Stimulated activated CD8-positive, alpha-beta memory T cell treated with anti-CD3 and anti-CD28 coated beads, Interleukin-4, amount 100 ng/mL, for 1 hour (primary cell): ENCODE measurements at places on chromosomes 16 and 17.

- DNase-seq: no peak
Observed at GRCh38 chr16:48444574-48444973, 59.4 kb upstream of the SIAH1 start.

DNA sequence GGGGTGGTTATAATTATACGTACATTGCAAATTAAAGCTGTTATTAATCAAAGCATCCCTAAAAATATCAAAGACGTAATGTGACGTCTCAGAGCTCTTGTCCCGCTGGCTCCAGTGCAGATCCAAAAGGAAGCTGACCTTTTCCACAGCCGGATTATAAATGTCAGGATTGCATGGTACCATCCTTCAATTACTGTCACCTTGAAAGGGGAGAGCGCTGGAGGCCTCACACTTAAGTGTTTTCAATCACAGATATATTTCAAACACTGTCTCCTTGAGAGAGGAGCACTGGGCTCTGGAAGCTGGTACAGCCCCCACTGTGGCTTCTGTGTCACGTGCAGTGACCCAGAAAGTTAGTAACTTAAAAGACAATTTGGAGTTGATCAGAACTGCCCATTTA, 94.2 kb downstream of the AIPL1 start:
- no peak for DNase-seq

GRCh38 chr16:13067648-13068047, 166.2 kb downstream of the SHISA9 start:
- no peak for DNase-seq

- DNase-seq: no peak
Observed at GRCh38 chr16:2866431-2866830, 8.5 kb upstream of the PRSS22 start.

DNA sequence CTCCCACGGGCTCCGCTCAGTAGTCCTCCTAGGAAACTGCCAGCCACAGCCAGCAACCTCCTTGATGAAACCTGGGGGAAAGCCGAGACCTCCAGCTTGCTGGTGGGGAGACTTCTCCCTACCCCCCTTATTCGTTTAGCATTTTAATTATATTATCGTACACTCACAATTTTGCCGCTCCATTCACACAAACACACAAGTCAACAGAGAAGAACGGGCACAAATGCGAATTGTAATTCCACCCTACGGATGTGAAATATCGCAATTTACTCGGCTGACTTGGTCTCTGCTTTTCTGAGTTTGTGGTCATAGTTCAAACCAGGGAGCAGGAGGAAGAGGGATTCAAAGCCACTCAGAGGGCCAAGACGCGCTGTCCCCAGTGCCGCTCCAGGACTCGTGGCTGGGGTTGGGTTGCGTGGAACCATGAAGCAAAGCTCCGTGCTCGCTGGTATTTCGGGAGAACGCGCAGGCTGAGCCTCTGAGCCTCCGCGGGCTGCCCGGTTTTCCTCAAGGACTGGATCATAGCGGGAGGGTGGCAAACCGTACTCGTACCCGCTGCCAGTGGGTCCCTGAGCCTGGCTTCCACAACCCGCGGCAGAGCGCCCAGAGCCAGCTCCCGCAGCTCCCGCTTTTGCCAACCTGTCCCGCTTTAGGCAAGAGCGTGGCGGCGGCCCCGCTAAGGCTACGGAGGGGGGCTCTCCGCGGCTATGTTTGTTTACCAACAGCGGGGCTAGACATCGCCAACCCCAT, 2.0 kb downstream of the LHX1 start:
- DNase-seq: no peak

DNA sequence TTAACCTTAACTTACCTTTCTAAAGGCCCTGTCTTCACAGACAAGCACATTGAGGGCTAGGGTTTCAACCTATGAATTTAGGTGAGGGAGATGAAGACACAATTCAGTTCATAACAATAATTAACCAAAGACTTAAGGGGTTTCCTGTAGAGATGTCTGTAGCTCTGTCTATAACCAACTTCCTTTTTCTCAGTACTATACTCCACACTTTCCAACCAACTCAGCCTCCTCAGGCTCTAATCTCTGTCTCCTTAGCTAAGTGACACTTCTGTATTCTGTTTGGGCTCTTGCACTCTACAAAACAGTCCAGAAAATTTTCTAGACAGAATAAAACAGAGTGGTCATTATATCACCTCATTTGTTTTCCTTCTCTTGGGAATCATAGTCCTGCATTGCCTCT, 25.8 kb downstream of the CAPNS2 start:
- DNase-seq: no peak

GRCh38 chr16:25052151-25052511, 37.0 kb upstream of the ARHGAP17 start:
- no peak for DNase-seq

- no peak for DNase-seq
Observed at GRCh38 chr16:56836410-56837230, 28.4 kb upstream of the SLC12A3 start.

DNA sequence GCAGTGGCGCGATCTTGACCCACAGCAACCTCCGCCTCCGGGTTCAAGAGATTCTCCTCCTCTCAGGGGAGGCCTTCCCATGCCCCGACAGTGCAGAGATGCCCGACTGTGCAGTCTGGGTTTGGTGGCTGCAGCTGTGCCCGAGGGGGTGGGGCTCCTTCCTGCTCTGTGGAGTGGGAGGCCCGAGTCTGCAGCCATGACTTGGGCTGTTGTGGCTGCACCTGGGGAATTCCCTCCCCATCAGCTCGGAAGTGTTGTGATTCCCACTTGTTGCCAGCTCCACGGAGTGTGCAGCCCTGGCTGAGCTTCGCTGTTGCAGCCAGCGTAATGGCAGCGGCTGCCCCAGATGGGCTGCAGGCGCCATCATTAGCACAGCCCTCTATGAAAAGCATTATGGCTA, 66.4 kb upstream of the SMIM36 start:
- no peak for DNase-seq

DNA sequence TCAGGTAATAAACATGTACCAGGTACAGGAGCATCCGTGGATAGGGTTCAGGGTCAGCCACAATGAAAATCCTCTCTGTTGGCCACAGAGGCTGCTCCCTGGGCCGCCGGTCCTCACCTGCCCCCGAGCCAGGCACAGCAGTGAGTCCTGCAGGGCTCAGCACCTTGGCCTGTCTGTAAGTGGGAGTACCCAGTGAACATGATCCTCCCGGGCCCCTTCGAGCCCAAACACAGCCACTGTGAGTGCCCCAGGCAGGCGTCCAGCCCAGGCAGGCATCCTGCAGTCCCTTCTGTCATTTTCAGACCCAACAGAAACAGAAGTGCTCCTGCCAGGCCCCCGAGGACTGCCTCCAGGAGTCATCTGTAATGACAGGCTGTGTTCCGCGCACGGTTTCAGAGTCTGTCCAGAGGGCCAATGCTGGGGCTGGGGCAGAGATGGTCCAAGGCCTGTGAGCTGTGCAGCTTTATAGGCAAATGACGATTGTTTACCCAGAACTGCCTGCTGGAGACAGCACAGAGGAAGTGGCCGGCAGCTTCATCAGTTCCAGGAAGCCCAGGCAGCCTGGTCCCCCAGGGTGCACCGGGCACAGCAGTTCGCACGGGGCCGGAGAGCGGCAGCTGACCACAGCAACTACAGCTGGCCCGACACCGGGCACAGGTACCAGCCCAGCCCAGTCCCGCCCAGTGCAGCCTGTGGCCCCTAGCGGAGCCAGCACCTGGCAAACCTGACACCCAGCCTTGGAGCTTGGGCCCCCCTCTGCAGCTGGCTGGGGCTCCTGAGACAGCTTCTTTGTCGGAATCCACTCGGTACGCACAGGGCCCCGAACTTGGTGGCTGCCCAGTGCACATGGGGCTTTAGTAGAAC, 13.2 kb downstream of the SLC7A5 start:
- no peak for DNase-seq

- no peak for DNase-seq
Observed at GRCh38 chr17:43200127-43200526, 11.5 kb upstream of the TMEM106A start.

- DNase-seq: no peak
Observed at GRCh38 chr17:82529914-82530300, 10.4 kb downstream of the FOXK2 start.

DNA sequence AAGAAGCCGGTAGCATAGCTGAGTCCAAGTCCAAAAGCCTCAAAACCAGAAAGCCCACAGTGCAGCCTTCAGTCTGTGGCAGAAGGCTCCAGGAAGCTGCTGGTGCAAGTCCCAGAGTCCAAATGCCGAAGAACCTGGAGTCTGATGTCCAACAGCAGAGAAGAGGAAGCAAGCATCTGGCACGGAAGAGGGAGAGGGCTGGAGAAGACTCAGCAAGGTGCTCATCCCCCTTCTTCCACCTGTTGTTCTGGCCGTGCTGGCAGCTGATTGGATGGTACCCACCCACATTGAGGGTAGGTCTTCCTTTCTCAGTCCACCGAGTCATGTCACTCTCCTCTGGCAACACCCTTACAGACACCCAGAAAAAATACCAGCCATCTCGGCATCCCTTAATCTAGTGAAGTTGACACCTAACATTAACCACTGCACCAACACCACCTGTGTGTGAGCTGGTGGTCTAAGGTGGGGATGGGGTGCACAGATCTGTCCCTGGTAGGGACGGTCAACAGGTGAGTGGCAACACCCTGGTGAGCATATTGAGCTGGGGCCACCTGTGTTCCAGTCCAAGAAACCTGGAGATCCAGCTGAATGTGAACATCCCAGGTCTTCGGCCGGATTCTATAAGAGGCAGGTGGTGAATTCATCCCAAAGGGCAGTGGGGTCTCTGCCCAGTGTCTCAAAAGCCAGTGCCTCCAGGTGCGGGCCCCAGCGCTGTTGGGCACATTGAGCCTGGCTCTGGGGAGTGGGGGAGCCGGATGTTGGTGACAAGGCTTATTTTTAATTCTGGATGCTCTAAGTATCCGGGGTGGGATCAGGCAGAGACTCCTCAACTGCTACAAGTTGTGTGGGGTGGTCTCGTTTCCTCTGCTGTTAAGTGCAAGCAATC, 9.8 kb downstream of the MIEF2 start:
- no peak for DNase-seq

- DNase-seq: no peak
Observed at GRCh38 chr16:25018972-25019617, 3.9 kb upstream of the ARHGAP17 start.

- no peak for DNase-seq
Observed at GRCh38 chr16:50814052-50814451, 72.2 kb downstream of the CYLD start.

DNA sequence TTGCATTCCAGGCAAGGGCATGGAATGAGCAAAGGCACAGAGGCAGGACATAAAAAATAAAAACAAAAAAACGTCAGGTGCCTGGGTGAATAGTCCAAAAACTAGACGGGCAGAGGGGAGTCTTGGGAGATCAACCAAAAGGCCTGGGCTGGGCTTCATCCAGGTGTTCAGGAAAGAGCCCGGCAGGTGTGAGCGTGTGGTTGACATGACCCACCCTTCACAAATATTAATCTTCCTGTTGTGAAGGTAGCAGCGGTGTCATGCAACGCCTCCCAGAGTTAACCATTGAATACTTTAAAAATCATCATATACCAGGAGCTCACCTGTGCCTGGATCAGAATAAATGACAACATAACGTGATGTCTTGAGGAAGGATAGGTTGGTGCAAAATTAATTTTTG, 90.6 kb downstream of the USP22 start:
- DNase-seq: no peak

DNA sequence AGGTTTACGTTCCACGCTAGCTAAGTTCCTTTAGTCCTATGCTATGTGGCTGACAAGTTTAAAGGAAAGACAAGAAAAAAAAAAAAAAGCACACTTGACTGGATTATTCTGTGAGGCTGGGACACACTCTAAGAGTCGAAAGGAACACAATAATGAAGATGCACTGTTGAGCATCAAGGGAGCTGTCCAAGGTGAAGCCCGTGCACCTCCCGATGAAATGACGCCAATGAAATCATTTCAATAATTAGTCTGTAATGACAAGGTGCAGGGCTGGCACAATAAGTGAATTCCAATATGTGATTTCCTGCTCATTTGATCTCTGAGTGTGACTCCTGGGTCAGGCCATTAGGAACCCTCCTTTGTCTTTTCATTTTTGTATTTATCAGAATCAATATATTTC, 232.9 kb downstream of the CDH13 start:
- no peak for DNase-seq

DNA sequence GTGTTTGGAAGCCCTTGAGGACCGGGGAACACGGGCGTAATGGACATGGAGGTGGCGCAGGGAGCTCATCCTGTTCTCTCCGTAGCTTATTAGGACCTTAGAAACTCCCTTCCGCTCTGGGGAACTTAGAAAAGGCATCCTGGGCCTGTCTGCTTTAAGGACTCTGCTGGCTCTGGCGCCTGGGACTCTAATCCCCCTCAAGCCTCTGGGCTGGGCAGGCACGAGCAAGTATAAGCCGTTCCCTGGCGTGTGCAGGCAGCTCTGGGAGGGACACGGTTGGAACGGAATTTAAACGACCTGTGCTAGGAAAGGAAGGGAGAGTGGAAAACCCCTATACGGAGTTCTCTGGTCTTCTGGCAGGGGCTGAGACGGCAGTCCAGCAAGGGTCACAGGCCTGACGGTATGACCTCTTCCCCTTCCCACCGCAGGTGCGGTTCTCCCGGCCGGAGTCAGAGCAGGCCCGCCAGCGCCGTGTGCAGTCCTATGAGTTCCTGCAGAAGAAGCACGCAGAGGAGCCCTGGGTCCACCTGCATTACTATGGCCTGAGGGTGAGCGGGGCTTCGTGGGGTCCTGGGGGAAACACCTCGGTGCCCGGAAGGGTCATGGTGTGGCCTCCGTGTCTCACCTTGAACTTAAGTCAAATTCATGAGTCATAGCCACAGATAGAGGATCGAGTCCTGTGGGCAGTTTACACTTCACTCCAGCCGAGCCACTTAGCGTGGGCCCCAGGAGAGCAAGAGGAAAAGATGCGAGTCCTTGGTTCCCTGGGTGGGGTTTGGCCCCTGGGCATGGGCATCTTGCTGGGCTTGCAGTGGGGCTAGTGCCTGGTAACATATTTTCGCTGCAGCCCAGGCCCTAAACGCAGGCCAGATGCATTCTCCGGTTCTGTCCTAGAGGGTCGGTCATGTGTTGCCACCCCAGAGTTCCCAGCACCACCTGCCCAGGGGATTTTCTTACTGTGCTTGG, 17.7 kb downstream of the POLR3E start:
- no peak for DNase-seq

GRCh38 chr17:36931096-36931696, 6.1 kb upstream of the LHX1 start:
- DNase-seq: no peak

DNA sequence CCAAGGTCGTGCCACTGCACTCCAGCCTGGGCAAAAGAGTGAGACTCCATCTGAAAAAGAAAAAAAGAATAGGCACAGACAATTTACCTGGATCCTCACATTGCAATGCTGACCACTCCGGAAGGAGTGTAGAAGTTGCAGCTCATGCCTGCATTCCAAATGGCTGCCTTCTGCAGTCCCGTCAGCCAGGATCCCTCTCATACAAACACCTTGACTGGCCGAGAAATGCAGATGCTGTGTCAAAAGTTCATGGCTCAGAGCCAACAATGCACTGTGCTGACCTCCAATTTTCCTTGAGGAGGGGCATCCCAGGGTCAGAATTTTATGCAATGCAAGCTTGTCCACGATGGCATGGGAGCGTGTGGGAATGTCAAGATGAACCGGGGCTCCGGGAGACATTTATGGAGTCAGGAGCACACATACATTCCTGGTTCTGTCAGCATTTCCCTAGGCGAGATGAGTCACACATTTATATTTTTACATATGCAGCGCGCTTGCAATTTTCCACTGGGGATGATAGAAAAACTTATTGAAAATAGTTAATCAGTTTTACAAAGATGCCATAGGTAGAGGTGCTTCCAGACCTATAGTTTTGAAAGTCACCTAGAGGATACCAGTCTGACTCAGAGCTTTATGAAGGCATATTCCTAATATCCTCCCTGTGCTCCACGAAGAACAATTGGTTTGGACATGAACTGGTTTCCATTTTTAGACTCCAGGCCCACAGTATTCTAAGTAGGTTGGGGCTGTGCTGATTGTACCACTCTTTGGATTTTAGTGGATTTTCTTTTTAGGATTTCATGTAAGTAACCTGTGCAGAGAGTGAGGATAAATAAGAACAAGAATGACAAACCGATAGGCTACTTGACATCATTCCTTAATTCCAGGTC, 614.6 kb downstream of the MAF start:
- no peak for DNase-seq
